ENCODE measurements at places on chromosomes 16 and 17. TPM values are rescaled to one million over a fixed set of nuclear protein-coding genes. Genes with fewer than 3 reads are reported as not detected.

Gene CTNS
- 10.3 TPM for total RNA-seq

Gene TGFB1I1
- total RNA-seq = 0.48 TPM

Gene HSD11B2
- total RNA-seq = not detected

Gene CAPNS2
- total RNA-seq = not detected

Gene SLC38A8
- not detected for total RNA-seq

Gene C17orf100
- total RNA-seq = 2.5 TPM

Gene MYH8
- total RNA-seq = not detected

DNA sequence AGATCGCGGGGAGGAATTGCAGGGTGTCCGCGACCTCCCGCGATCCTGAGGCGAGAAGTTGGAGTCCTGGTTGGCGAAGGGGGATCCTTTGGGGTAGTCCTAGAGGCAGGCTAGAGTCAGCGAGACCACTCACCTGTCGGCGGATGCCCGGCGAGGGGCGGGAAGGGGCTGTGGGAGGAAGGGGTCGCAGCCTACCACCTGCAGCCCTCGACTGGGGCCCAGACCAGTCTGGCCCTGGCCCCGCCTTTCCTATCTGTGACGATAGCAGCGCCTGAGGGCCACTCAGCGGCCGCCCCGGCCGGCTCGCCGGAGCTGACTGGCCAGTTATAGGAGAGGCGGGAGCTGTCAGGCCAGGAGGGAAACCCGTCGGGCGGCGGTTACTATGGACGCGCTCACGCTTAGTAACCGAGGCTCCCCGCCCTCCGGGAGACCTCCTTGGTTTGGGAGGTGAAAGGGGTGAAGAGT is at the start of gene TEKT3:
TEKT3 (minus strand) TSS at position 213 of the 465 bp plus-strand sequence. CDS start 10,012 bp downstream, outside the sequence.
- DNase-seq = no peak

DNA sequence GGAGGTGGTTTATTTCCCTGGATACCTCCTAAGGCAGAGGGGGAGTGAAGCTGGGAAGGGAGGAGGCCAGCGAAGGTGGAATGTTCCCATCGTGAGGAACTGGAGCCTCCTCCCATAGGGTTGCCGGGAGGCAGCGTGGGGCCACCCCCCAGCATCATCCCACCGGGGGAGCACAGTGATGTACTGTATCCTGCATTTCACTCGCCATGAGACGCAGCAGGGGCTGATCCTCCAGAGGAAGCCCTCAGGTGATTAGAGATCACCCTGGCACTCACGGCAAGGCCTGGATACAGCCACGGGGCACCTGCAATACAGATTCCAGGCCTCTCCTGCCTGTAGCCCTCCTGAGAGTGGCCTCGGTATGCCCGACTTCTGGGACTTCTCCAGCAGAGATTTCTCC is 25.5 kb upstream of the BEAN1 start:
- DNase-seq = no peak

DNA sequence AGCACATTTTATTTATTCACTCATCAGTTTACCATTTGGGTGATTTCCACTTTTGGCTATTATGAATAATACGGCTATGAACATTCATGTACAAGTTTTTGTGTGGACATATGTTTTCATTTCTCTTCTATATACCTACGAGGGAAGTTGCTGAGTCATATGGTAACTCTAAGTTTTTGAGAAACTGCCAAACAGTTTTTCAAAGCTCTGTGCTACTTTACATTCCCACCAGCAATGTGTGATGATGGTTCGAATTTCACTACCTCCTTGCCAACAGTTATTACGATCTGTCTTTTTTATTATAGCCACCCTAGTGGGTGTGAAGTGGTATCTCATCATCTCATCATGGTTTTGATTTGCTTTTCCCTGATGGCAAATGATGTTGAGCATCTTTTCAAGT is 63.7 kb upstream of the MRTFB start:
- DNase-seq = no peak

DNA sequence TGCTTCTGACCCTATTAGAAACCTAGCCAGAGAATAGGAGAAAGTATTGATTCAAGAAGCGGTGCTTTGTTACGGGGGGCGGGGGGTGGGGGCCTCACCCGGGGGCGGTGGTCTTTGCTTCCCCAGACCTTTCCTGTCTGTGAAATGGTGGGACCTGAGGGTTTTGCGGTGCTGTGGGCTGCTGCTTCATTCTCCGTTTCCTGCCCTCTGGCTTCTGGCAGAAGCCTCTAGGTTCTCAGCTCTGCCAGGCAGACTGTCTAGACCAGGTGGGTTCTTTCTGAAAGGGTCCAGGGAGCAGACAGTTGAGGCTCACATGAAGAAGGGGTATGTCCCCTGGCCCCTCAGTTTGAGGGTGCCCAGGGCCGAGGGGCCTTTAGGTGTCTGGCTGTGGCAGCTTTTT is 14.0 kb downstream of the GSE1 start:
- peak; percentile 28 for DNase-seq

- DNase-seq = no peak
These were observed 201.8 kb upstream of the CDH5 start for GRCh38 chr16:66164581-66165247.

GRCh38 chr17:74452033-74452840 is 14.2 kb upstream of the CD300A start:
- peak; percentile 35 for DNase-seq

DNA sequence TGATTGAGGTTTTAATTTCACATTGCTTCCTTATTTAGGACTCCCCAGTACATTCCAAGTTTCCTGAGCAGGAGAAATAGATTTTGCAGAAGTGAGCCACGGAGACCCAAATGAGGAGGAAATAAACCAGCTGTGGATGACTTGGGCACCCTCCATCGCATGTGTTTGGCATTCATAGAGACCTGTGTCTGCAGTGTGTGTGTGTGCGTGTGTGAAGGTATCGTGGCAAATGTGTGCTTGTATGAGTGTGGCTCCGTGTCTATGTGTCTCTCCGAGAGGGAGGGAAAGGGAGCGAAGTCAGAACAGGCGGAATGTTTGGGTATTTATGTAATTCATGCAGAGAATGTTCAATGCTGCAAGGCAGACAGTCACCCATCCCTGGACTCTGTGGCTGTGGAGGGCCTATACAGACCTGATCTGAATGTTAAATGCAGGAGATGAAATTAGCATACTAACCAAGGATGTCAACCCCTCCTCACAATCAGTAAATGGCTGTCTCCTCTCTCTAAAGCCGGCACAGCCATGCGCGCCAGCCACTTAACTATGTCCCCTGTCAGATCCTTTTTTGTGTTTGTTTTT is 186.0 kb upstream of the ZFHX3 start:
- DNase-seq = no peak

GRCh38 chr17:50190293-50190602 is 11.2 kb downstream of the COL1A1 start:
- DNase-seq = no peak

GRCh38 chr17:34081269-34081668 is 173.8 kb upstream of the CCL2 start:
- DNase-seq = no peak

DNA sequence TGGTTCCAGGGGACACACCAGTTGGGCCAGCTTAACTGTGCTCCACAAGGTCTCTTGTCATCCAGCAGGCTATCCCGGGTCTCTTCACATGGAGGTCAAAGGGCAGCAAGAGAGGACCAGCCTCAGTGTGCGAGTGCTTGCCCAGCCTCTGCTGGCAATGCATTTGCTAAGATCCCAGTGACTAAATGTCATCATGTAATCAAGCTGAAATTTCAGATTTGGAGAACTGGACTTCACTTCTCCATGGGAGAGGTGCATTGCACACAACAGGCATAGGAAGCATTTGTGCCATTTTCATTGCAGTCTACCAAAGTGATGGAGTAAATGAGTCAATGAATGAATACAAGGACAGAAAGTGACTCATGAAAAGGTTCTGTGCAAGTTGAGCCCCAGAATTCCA is 51.2 kb upstream of the KDM8 start:
- no peak for DNase-seq

DNA sequence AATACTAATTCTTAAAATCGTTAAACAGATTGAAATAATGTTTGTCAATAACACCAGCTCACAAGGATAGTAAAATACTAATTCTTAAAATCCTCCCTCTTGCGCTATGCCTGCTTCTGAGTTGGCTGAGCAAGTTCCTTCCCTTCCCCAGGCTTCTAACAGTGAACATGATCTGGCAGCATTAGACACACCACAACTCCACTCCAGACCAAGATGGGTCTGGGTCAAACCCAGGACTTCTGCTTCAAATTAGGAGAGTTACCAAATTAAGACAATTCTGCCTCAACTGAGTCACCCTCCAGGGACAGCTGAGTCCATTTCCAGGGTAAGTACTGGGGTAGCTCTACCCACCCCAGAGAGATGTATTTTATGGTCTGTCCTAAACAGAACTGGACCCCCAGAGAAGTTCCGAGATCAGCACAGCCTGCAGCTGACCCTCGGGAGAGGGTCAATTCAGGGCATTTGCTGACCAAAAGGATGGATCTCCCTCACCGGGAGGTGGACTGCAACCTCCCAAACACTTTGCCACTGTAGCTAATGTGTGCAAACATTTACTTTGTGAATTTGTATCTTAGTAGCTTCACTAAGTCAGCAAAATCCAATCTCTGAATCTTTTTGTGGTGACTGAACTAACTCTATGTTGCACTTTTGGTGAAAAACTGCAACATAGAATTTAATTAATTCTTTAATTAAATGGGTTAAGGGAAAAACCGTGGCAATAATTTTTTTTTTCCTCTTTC is 48.8 kb downstream of the ADCY9 start:
- DNase-seq = no peak

DNA sequence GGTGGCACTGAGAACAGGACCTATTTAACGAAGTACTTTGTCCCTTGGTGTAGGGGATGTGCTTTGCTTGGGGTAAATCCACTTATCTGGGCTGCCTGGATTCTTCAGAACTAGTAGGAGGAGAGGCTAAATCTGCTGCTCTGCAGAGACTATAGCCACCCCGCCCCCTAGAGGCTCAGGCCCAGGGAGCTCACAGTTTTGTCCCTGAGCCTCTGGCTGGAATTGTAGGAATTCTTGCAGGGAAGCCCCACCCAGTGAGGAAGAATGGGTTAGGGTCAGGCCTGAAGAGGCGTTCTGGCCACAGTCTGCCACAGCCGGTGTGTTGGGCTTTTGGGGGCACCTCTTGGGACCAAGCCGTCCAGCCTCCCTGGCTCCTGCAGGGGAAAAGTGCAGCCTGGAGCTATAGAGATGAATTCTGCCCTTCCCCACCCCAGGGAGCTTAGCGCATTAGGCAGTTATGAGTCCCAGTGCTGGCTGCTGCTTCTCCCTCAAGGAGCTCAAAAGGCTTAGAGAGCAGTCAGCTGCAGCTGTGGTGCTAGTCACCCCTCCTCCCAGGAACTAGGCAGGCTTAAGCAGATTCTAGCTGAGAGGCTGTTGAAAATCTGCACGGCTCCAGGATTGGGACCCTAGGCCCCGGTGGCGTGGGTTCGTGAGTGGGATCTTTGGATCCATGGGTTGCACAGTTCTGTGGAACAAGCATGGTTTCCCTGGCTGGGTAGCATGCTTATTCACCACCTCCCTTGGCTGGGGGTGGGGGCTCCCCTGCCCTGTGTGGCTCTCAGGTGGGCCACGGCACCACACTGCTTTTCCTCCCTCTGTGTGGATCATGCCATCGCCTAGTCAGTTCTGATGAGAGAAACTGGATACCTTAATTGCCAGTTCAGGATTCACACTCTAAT is 237.4 kb upstream of the TOM1L1 start:
- no peak for DNase-seq

- DNase-seq = peak; percentile 90
These were observed at the start of gene GINS3 for GRCh38 chr16:58392215-58393137. Gene GINS3, plus strand, starts transcription at chr16:58392471. Its CDS starts 131 bp downstream, at chr16:58392602.

DNA sequence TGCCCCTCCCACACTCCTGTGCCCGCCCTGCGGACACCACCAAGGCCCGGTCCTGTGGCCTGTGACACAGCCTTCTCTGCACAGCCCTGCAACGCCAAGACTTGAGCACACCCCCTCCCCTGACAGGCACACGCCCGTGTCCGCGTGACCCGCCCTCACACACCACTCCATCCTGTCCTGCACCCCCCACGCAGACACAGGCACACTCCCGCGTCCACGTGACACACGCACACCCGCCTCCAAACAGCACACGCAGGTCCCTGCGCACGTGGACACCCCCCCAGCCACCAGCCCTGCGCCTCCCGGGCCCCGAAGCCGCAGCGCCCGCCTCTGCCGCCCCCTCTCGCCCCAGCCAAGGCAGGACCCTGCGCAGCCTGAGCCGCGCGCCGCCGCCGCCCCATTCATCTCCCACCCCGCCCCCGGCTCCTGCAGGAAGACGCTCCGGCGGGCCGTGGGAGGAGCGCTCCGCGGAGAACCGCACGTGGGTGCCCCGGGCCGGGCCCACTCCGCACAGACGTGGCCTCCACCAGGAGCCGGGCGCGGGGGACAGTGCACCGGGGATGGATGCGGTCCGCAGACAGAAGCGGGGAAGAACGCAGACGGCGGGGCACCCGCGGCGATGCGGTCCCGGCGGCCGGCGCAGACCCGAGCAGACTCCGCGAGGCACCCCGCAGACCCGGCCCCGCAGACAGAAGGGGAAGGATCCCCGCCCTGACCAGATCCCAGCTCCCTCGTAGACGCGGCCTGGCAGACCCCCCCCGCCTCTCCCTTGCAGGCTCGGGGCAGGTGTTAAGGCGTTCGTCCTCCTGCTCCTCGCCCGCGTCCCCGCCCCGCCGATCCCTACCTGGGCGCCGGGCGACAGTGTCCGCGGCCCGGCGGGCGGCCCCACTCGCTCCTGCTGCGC is 506 bp downstream of the CAMKK1 start:
- peak; percentile 85 for DNase-seq

DNA sequence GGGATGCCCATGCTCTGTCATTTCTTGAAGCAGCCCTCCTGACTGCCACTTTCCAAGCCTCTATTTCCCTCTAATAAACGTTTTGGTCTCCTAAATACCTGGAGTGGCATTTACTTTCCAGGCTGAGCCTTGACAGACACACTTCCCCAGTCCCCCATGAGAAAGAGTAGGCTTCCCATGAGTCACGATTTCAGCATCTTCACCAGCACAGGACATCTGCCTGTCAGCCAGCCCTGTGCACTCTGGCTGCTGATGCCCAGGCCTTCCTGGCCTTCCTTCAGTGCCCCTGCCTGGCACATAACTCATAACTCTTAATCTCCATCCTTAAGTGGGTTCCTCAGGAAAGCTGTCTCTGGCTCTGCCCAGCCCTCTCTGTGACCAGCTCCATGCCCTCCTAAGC is 30.8 kb upstream of the GAS7 start:
- no peak for DNase-seq

DNA sequence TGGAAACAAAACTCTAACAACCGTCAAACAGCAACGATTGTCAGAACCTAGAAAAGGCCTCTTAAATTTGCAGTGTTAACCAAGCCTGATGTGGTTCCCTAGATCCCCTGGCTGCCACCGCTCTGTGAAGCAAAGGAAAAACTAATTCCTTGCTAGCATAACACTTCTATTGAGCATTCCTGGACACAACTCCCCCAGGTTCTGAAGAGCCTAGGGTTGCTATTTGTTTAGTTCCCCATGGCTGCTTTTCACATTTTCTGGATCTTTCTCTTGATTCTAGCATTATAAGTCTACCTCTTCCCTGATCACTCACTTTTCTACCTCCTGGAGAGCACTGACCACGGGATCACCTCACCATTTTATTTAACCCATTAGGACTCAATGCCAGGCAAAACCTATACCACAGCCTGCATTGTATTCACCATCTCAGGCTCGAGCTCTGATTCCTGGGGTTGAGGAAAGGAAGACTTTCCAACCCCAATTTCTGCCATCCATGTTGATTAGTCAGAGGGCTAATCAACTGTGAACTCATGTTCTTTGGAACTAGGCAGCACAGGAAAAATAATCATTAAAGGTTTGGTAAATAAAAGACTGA is 692 bp upstream of the KCNJ16 start:
- no peak for DNase-seq

GRCh38 chr17:34861864-34862263 is 99.4 kb downstream of the CCT6B start:
- no peak for DNase-seq

- peak; percentile 86 for DNase-seq
These were observed 1.5 kb downstream of the ATXN7L3 start for GRCh38 chr17:44197980-44198720.

- DNase-seq = peak; percentile 24
These were observed 15.5 kb downstream of the GFOD2 start for GRCh38 chr16:67703626-67704025.
